ENCODE measurements at places on chromosomes 3 and 15.

GRCh38 chr3:173217127-173217526 is 76.1 kb upstream of the SPATA16 start:
- DNase-seq, result no peak

DNA sequence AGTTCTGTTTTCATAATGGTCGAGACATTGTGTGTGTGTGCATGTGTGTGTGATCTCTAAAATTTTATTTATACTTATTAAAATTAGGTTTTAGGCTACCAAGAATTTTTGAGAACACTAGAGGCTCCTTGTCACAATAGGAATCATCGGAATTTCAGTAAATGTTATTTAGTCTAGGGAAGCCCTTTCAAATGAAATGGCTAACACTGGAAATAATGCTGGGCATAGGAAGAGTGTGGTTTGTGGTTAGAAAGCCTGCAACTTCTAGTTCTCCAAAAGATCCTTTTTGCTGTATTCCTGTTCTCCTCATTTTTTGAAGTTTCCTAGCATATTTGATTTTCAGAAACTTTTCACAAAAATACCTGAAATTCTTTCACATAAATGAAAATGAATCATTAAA is 92.5 kb upstream of the MBNL1 start:
- no peak for DNase-seq

DNA sequence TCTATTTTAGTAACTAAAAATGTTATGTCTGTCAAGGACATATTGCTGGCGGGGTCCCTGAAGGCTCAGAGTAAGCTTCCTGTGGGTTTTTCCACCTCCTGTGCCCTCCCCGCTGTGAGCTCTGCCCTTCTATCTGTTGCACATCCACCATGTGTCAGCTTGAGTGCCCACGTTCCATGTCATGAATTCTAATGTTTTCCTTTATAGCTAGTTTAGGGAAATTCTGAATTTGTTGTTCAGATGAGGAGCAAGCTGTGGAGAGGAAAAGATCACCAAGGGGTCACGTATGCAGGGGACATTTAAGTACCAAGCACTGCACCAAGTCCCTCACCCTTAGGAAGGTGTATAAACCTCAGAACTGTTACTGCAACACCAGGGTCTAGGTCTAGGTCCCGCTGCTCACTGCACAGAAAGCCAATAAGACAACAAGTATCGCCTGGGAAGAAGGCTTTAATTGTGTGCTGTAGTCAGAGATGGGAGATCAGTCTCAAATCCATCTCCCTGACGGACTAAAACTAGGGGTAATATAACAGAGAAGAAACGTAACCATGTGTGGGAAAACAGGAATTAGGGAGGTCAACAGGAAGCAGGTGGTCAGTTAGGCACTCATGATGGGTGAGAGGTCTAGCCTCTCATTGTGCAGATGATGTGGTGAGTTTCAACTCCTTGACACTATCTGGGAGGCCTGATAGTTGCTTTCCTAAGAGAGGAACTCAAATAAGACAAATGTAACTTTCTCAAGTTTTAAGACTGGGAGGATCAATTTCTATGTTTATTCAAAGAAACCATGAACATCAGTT is 9.7 kb downstream of the GP9 start:
- no peak for DNase-seq

GRCh38 chr3:160501325-160501724 is 51.7 kb upstream of the TRIM59 start:
- no peak for DNase-seq

- no peak for DNase-seq
Observed at GRCh38 chr3:126342991-126343648, 14.1 kb downstream of the KLF15 start.

- no peak for DNase-seq
Observed at GRCh38 chr15:57902155-57902554, 163.4 kb downstream of the ALDH1A2 start.

- DNase-seq, result no peak
Observed at GRCh38 chr3:55480911-55481743, 6.0 kb downstream of the WNT5A start.

DNA sequence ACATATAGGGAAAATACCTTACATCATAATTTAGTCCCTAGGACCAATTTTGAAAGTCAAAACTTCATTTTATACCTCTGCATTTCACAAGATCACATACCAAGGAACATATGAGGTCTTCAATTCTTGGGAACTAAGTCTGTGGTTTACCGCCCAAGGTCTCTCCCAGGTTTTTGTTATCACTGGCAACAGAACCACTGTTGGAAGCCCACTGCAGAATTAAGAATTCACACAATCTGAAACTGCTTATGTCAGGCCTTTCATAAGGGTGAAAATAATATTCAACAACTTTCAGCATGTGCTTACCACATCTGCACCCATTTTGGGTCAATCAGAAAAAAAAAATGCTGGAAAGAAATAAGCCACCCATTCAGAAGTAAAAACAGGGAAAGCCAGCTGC is 107.2 kb upstream of the MME start:
- DNase-seq, result no peak

DNA sequence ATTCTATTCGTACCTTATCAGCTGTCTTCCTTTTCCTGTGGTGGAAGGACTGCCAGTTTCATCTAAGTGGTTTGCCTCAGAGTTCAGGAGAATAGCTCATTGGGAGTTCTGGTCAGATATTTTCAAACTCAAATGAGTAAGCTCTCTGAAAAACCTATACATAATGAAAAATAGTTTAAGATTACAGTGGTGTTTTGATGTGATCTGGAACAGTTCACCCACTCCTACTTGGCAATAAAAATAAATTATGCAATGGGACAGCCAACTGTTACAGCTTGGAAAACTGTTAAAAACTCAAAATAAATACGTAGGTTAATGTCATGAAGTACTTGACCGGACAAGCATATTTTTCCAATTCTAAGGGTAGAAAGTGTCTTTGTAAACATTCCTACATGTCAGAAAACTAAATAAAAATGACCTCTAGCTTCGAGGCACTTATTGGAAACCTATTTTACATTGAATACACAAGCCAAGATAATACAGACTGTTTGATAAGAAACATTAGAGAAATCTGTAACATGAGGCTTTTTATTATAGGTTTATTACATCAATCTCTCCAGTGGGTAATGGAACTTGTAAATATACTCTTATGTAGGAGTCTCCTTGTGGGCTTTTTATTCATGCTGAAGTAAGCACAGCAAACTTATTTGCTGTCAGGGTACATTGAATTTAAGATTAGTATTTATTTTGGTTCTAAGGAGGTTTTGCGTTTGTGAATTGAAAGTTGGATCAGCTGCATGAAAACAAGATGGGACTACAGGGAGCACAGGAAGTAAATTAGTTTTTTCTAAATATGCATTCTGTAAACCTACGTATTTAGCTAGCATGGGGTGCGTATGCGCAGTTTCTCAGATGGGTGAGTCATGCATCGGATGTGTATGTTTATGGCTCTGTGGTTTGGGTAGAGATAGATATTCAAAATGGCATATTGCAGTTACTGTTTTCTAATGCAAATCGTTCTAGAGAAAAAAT is 453.1 kb downstream of the IL5RA start:
- no peak for DNase-seq

Data from CD4-positive, alpha-beta T cell treated with Interleukin-10 for 1 hour (primary cell).